ENCODE measurements at places on chromosomes 12 and 14.

- no peak for DNase-seq
Measured at GRCh38 chr12:57698414-57698813, 4.5 kb downstream of the OS9 start.

DNA sequence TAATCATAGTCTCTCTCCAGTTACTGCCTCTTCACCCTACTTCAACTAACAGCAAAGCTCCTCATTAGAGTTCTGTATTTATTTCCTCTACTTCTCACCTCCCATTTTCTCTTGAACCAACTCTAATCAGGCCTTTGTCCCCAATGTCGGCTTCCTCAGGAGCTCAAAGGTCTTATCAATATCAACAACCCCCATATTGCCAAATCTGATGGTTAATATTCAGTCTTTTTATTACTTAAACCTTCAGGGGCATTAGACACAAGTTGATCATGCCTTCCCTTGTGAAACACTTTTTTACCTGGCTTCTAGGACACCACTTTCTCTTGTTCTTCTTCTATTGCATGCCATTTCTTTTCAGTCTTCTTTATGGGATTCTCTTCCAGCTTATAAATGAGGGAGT is 509.0 kb downstream of the NELL2 start:
- DNase-seq: no peak

DNA sequence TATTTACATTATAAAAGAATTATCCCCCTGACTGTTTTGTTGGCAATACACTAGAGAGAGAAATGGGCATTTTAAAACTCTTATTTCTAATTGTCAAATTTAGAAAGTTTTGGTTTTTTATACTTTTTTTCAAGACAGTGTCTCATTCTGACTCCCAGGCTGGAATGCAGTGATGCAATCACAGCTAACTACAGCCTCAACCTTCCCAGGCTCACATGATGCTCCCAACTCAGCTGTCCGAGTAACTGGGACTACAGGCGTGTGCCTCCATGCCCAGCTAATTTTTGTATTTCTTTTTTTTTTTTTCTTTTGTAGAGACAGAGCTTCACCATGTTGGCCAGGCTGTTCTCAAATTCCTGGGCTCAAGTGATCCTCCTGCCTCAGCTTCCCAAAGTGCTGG is 8.3 kb upstream of the OR11H6 start:
- no peak for DNase-seq

DNA sequence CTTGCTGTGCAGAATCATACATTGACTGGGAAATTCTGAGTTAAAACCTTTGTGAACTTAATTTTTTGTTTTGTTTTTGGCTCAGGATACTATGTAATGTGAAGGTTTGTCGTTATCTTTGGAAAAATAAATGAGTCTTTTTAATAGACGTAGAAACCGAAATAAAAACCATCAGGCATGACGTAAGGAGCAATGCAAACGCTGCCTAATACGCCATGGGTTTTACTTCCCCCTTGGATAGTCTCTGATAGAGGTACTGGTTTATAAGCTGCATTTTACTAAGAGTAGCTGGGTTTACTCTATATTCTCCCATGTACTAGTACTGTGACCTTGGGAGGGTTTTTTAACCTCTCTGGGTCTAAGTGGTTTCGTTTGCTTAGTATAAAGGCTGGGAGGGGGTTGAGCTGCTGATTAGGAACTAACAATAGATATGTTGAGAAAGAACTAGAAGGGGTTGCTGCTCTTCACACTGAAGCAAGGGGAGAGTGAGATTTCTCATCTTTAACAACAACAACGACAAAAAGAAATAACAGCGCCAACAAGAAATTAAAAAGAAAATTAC is 66.8 kb upstream of the SLCO1C1 start:
- no peak for DNase-seq

DNA sequence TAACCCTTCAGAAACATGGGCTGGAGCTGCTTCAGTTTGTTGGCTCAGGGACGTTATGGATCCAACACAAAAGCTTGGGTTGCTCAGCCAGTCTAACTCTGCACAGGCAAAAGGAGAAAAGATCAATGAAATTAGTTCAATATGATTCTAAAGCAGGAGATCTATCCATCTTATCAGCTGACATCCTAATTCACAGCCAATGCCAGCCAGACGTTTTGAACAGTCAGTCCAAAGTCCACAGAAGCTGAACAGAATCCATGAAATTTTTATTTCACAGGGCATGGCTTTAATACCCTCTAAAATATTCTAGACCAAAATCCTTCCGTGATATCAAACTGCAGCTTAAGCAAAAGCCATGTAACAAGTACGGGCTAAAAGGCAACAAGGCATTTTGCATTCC is 13.7 kb downstream of the NRDE2 start:
- no peak for DNase-seq

DNA sequence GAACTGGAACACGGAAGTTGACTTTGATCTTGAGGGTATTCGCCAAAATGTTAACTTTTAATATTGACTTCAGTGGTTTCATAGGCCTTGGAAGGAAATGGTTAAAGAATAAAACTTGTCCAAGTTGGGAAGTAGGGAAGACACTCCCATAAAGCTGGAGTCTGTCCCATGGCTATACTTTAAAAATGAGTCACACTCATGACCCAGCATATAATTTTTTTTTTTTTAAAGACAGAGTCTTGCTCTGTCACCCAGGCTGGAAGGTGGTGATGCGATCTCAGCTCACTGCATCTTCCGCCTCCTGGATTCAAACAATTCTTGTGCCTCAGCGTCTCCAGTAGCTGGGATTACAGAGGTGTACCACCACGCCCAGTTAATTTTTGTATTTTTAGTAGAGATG is 19.6 kb downstream of the TMPRSS12 start:
- DNase-seq: peak; percentile 11

DNA sequence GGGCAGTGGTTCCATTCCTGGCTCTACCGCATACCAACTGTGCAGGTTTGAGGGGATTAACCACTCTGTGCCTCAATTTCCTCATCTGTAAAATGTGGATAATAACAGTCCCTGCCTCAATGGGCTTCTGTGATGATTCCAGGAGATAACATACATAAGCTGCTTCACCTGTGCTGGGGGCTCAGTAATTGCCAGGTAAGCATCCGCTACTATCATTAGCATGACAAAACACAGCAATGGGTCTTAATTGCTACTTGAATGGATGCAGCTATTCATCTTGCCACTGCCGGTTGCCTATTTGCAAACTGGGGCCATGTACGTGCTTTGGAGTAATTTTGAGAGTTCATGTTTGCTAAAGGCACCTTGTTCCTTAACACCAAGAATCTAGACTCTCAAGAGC is 132.6 kb downstream of the TMEM132D start:
- DNase-seq: no peak

- no peak for DNase-seq
Measured at GRCh38 chr14:105505101-105505500, 14.1 kb downstream of the TEDC1 start.

DNA sequence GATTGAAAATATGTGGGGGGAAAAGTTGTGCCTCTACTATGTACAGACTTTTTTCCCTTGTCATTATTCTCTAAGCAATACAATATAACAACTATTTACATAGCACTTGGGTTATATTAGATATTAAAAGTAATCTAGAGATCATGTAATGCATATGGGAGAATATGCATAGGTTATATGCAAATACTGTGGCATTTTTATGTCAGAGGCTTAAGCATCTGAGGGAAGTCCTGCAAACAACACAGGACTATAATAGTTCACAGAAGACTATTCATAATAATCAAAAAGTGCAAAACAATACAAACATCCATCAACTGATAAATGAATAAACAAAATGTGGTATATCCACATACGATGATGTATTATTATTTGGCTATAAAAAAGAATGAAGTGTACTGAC is 33.7 kb downstream of the YAF2 start:
- DNase-seq: no peak

GRCh38 chr12:117273091-117273490 is 82.8 kb upstream of the FBXO21 start:
- DNase-seq: no peak

GRCh38 chr14:55130196-55130550 is 1.1 kb downstream of the LGALS3 start:
- DNase-seq: no peak

- no peak for DNase-seq
Measured at GRCh38 chr14:58702441-58703160, 64.8 kb downstream of the DACT1 start.

DNA sequence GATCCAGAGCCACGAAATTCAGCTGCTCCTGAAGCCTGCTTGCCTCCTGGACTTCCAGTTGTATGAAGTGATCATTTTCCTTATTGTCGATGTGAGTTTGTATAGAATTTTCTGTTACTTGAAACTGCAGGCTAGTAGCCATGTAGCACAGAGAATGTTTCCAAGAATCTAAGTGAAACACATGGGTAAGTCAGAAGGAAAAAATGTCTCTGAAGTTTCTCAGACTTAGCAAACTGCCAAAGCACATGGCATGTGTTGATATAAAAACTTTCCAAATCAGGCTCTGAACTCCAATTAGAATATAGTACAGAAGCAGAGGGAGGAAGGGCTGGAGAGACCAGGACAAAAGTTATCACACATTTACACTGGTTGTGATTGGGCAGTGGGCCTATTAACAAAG is 9.8 kb upstream of the PCNX1 start:
- peak; percentile 54 for DNase-seq

DNA sequence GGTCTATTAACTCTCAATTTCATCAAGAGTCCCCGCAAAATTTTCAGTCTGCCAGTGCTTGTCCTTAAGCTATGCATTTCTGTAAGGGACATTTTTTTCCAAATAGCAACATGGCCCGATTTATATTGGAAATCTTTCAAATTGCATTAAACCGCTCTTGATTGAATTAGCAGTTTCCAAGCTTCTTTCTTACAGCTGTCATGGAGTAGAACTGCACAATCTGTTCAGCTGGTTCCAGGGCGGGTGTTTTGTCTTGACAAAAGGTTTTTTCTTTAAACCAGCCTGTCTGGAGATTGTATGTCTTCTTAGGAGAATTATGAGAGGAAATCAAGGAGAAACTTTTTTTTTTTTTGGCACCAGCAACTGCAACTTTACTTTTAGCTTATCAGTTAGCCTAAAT is 185.8 kb downstream of the ALG10B start:
- DNase-seq: no peak

DNA sequence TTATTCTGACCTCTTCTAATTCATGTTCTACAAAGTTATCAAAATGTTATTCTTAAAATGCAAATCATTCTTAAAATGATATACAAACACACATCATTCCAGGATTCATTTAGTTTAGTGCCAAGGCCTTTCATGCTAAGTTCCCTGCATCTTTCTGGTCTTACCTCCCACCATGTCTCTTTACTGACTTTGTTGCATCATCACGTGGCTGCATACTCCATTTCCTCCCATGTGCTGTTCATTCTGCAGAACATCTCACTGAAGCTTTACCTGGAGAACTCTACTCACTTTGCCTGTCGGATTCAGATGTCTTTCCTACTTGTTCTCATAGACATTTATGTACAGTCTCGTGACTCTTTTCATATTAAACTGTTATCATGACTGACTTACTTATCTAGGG is 278.1 kb downstream of the RAD51B start:
- no peak for DNase-seq

GRCh38 chr12:113826805-113827538 is 139.2 kb downstream of the RBM19 start:
- DNase-seq: no peak

DNA sequence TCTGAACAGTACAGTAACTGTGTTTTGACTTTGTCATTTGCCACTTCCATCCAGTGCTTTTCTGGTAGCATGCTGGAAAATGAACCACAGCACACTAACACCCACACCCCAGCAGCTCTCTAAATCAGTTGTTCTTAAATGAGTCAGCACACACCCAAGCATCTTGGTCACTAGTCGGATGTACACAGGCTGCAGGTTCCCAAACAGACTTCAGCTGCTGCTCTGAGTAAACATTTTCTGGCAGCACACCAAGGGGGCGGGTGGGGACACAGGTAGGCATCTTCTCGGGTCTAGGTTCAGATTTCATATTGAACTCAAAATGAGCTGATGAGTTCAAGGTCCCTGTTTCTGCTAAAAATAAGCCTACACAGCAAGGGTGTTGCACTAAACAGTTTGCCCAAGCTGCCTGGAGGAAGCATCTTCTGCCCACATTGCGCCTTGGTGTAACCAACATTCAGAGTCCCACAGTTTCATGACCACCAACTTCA is 39.8 kb downstream of the IFNG start:
- no peak for DNase-seq

GRCh38 chr14:100703386-100704220 is 23.1 kb upstream of the DLK1 start:
- no peak for DNase-seq

DNA sequence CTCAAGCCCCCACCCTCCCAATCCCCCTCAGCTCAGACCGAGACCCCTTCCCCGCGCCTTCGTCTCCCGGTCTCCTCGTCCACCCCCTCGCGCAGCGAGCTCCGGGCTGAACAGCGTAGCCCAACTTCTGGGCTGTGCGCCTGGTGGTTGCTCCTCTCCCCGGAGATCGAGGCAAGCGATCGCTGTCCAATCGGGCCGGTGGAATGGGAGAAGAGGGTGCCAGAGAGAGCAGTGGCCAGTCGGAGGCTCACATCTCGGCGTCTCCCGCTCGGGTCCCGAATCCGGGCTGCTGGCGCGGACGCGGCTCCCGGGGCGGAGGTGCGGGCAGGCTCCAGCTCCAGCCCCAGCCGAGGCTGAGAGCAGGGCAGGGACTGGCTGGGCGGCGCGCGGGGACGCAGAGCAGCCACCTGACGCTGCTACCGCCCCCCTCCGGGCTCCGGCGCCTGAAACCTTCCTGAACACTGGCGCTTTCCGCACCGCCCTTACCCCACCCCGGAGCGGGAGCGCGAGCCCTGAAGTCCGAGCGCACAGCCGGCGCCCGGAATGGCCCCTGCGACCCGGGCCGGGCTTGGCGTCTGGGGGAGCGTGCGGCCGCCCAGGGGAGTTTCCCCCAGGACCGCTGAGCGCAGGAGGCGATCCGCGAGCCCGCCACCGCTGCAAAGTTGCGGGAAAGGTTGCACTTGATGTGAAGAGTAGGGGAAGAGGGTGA is 508 bp upstream of the KCNH5 start:
- no peak for DNase-seq

DNA sequence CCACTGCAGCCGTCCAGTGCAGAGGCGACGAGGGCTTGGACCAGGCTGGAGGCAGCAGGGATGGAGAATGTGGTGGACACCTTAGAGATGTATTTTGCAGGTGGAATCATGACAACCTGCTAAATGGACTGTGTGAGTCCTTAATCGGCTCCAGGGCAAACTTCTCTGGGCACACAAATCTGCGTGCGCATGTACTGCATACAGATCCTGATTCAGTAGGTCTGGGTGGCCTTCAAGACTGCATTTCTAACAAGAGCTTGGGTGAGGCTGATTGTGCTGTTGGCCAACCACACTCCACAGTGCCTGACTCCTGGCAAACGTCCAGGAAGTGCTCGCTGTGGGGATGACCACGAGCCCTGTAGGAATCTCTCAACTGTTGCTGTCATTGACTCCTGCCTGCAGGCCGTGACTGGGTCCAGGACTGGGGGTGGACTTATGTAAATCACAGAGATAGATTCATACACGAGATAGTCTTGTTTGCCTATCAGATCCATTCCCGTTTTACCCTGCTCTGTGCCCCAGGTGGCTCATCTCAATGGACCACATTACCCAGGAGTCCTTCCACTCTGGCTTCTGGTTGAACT is 27.2 kb downstream of the JDP2 start:
- no peak for DNase-seq

GRCh38 chr14:63421919-63422318 is 103.2 kb upstream of the GPHB5 start:
- DNase-seq: no peak
